ENCODE measurements at places on chromosomes 3 and 15. TPM values are rescaled to one million over a fixed set of nuclear protein-coding genes. Genes with fewer than 3 reads are reported as not detected.
A peak's percentile ranks its signal among the peaks of the same experiment; 100 is the strongest.

DNA sequence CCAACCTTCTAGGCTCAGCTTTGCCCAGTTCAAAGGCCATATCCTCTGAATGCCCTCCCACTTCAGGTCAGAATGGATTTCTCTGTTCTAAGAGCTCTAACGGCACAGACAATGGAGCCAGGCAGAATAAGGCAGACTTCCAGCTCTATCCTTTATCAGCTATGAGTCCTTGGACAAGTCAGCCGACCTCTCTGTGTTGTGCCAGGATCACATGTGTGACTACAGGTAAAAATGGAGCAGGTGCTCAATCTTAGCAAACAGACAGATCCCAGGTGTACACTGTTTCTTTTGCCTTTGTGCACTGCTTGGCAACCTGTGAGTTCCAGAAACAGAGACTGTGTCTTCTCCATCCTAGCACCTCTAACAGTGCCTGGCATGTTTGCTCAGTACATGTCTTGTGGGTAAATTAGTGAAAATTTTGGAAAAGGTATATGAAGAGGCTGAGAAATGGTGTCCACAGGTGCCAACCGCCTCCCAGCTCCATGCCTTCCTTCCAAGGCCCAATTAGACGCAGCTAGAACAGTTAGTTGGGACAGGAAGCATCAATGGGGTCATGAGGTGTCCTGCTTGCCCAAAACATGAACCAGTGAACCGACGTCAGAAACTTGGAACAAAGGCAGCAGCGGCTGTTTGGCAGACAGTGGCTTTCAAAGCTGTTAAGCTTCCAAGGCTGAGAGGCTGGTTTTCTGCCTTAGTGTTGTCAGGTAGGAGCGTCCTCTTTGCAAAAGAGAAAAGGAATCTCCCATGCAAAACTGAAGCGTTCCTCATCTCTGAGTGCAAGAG is 28.7 kb downstream of the TLE3 start:
- DNase-seq = no peak

GRCh38 chr3:150385296-150386242 is 22.5 kb upstream of the TSC22D2 start:
- DNase-seq = no peak

DNA sequence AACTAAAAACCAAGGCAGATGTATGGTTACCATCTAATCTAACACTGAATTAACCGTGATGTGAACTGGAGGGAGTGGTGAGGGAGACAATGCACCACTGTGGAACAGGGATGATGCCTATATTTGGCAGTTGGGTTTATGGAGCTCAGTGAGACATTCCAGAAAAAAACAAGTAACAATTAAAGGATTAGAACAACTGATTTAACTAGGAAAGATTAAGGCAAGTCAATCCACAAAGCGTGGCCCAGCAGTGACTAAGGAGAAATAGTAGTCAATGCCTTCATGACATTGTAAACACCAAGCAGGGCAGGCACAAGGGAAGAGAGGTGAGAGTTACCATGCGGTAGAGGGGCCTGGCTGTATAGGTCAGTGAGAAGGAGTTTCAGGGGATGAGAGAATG is 38.1 kb downstream of the CHAC1 start:
- no peak for DNase-seq

- DNase-seq = no peak
These were observed 224.6 kb downstream of the VGLL3 start for GRCh38 chr3:86766331-86766730.

DNA sequence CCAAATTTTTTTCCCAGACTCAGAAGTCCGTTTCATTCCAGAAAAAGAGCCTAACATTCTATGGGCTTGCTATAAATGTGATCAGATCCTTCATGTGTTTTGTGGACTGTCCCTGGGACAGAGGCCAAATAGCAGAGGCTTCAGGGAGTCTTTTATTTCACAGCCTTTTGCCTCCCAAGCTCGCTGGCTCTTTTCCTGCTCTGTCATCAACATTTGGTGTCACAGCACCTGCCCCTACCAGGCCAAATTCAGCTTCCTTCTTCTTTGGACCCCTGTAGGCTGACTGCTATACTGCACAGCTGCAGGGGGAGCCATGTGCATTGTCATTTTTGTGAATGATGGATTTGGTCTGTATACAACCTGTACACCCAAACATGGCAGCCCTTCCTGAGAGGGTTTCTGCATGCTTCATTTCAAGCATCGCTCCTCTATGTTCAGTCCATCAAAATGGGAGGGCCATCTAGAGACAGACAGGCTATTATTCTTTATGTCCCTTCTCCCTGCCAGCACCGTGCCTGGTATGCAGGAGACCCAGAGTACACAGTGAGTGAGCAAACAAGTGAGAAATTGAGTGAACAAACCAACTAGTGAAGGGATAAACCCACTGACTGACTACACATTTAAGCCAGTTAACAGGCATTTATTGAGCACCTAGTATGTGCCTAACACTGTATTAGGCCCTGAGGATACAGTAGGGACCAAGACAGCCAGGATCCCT is 17.9 kb upstream of the RPP14 start:
- DNase-seq = no peak

GRCh38 chr3:155712008-155712407 is 32.9 kb downstream of the PLCH1 start:
- DNase-seq = no peak

DNA sequence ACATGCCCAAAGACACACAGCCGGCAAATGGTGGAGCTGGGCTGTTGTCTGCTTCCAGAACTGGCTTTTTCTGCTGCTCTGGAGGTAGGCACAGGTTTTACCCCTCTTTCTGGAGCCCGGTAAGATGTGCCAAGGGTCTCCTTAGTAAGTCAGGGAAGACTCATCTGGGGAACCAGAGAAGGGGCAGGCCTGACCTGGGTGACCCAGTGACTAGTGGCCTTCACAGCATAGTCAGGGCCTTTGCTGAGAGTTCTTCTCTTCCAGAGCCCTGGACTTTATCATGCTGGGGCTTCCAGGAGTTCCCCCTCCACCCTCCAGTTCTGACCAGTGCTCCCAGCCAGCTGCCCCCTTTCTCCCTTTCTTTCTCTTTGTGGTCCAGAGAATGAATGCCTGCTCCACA is 3.2 kb downstream of the CD276 start:
- no peak for DNase-seq

DNA sequence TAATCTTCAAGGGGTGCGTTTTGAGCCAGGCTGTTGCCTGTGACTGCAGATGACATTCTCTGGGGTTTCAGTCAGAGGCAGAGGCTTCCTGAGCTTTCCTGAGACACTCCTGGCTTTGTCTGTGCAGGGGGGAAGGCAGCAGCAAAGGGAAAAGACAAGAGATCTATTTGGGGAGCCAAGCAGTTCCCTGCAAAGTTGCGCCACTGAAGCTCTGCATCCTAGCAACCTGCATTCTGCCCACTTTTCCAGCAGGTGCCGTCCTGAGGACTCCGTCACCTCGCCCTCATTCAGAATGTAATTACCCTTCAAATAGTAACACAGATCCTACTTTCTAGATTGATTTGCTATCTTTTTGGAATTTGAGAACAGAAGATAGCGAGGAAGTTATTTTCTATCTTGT is 1.9 kb upstream of the TMEM158 start:
- no peak for DNase-seq

DNA sequence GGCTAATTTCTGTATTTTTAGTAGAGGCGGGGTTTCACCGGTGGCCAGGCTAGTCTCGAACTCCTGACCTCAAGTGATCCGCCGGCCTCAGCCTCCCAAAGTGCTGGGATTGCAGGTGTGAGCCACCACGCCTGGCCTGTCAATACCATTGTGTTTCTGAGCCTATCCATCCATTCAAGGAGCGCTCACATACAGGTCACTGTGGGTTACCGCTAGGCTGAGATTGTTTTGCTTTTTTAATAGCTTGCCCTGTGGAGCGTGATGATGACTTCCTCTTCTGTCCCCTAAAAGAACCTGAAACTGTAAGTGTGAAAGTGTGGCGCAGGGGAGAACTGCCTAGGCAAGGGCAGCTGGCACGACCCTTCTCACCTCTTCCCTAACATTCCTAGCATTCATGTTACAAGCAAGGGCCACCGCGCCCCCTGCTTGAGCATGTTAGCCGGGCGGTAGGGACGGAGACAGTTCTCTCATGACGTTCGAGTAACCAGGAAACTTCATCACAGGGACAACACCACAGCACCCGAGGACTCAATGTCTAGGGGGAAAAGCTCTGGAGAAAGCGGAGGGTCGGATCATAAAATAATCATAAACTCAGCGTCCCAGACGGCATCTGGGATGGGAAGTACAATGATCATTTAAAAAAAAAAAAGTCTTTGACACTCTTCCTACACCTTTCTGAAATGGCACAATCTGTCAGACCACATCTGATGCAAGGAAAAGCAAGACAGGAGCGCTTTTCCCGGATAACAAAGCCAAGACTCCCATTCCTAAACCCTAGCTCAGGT is 790 bp downstream of the LAMP3 start:
- DNase-seq = no peak

GRCh38 chr3:183307749-183308148 is 54.7 kb downstream of the B3GNT5 start:
- no peak for DNase-seq

DNA sequence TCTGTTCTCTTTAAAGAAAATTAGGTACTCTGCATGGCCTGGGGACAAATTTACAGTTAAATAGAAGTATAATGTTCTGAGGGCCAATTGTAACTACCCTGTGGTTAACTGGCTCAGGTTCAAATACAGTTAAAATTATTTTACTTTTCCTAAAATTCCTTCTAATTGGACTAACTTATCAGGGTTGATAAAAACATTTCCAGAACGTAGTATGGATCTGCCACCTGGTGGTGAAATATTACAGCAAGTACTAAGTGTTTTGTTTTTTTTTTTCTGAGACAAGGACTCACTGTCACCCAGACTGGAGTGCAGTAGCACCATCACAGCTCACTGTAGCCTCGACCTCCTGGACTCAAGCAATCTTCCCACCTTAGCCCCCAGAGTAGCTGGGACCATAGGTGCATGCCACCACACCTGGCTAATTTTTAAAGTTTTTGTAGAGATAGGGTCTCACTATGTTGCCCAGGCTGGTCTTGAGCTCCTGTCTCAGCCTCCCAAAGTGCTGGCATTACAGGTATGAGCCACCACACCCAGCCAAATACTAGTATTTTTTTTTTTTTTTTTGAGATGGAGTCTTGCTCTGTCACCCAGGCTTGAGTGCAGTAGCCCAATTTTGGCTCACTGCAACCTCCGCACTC is 29.2 kb downstream of the NEO1 start:
- peak; percentile 86 for DNase-seq

GRCh38 chr3:102714567-102714966 is 279.8 kb downstream of the ZPLD1 start:
- no peak for DNase-seq

- no peak for DNase-seq
These were observed 142.8 kb downstream of the LIPC start for GRCh38 chr15:58574631-58575030.

- DNase-seq = no peak
These were observed 5.3 kb downstream of the P2RY12 start for GRCh38 chr3:151379083-151379734.

- DNase-seq = no peak
These were observed 6.3 kb upstream of the TLE3 start for GRCh38 chr15:70103880-70104626.

GRCh38 chr3:111857474-111857873 is 1.6 kb upstream of the PHLDB2 start:
- no peak for DNase-seq

- DNase-seq = no peak
These were observed 428.1 kb upstream of the DPH6 start for GRCh38 chr15:35974052-35974451.

DNA sequence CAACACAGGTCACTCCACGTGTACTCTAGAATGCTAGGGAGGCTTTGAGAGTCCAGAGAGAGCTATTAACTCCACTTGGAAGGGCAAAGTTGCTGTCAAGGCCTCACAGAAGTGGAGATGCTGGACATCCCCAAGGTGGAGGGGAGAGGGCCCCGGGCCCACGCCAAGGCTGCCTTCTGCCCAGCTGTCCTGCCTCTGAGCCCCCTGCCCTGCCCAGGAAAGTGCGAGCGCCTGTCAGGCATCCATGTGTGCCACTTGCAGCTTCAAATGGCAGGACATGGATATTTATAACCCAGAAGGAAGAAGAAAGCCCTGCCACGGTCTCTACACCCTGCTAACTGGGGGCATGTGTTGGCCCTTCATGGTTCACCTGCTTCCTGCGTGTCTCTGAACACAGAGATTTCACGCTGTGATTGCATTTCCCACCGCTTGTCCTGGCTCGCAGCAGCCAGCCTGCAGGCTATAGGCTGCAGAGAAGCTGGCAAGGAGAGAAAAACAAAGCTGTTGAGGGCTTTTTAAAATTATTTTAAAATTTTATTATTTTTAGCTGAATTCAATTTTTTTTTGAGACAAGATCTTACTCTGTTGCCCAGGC is 17.0 kb downstream of the ANKDD1A start:
- DNase-seq = peak; percentile 20

GRCh38 chr3:71580636-71581456 is 2.7 kb downstream of the FOXP1 start:
- peak; percentile 32 for DNase-seq

DNA sequence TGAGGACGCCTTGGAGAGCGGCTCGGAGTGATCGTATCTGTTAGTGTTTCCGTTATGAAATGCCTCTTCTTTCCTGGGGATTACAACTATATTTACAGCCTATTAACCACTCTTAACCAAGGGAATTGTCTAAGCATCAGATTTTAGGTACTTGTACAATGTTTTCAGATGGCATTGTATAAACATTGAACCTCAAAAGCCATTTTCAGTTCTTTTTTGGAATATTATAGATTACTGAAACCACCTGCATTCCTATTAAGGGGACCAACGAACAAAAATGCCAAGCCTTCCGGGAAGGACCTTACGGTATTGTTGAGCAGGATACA is 1.1 kb downstream of the NEO1 start:
- DNase-seq = no peak

DNA sequence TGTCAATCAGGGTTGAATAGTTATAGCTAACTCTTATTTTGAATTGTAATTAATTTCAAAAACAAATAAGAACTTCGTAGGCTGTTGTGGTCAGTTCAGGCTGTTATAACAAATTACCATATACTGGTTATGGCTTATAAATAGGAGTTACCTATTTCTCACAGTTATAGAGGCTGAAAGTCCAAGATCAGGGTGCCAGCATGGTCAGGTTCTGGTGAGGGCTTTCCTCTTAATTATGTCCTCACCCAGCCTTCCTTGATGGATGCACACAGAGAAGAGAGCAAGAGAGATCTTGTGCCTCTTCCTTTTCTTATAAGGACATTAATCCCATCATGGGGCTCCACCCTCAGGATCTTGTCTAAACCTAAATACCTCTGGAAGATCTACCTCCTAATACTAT is 265.9 kb upstream of the SUCLG2 start:
- no peak for DNase-seq

GRCh38 chr3:140708815-140709214 is 31.0 kb downstream of the TRIM42 start:
- no peak for DNase-seq

- no peak for DNase-seq
These were observed 28.7 kb upstream of the XIRP1 start for GRCh38 chr3:39221141-39221530.

GOLGA8R gene
- total RNA-seq = 6.3 TPM

MAGEF1 gene
- 37.9 TPM for total RNA-seq

KIF7 gene
- total RNA-seq = 4.2 TPM

GXYLT2 gene
- total RNA-seq = 3.8 TPM

FBLN2 gene
- total RNA-seq = 43.4 TPM

IQCF5 gene
- total RNA-seq = not detected

TAMM41 gene
- 19.4 TPM for total RNA-seq

WDR93 gene
- total RNA-seq = 2.5 TPM

PTPRG gene
- total RNA-seq = 154 TPM

SLCO3A1 gene
- 59.4 TPM for total RNA-seq

GP5 gene
- 0.22 TPM for total RNA-seq

HTD2 gene
- total RNA-seq = 7.8 TPM

PRR20G gene
- not detected for total RNA-seq

PLA2G4F gene
- total RNA-seq = 51.2 TPM

SKIL gene
- 68.2 TPM for total RNA-seq

All from kidney (tissue), 22 donors.